ENCODE measurements at places on chromosomes 1 and 21.

DNA sequence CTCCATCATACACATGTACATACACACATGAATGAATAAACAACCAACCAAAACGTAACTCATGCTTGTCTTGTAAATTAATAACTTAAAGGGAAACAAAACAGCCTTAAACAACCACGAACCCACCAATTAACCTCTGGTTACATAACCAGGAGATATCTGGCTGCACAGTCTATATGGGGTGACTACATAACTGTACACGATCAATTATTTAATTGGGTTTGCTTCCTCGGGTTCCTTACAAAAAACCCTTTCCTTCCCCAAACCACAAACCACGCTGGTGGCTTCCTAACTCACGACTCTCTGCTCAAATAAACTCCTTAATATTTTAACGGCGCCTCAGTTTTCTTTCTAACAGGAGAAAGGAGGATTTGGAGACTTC, 744 bp downstream of the ZNF670 start:
- no peak for DNase-seq

DNA sequence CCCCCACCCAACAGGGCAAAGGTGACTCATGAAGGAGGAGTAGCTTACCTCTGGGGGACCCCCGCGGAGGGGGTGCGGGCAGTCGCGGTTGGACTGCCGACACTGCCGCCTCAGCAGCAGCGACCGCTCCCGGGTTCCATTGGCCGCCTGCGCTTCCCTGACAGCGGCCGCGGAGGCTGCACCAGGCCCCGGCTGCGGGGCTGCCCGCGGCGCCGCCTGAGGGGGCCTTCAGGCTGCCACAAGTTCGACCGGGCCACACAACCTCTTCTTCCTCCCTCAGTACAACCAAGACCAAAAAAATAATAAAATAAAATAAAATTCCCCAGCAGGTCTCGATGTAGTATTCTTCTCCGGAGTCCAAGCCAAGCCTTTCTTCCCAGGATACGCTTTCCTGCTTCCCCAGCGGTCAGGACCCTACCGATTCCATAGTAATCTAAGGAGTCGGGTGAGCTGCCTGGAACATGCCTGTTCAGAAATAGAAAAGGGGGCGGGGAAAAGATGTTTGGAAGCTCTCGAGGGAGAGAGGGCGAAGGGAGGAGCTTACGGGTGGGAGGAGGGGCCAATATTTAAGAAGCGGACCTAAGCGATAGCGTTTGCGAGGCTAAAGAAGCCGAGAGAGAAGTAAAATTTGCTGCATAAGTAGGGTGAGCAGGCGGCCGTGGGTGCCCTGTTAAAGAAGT, at the start of gene PI4KB:
TSS of gene PI4KB (minus strand) at position 194 of the 680 bp plus-strand sequence. CDS start 10,935 bp downstream, outside the sequence.
- DNase-seq = peak; percentile 87

GRCh38 chr1:7690076-7690475, 81.0 kb upstream of the VAMP3 start:
- DNase-seq = no peak

- DNase-seq = no peak
Measured at GRCh38 chr1:208775841-208776240, 531.7 kb upstream of the PLXNA2 start.

- DNase-seq = no peak
Measured at GRCh38 chr1:8167936-8168335, 141.8 kb upstream of the ERRFI1 start.

GRCh38 chr1:107273515-107273914, 132.7 kb downstream of the NTNG1 start:
- DNase-seq = no peak

GRCh38 chr1:50610563-50610962, 187.3 kb upstream of the DMRTA2 start:
- no peak for DNase-seq

DNA sequence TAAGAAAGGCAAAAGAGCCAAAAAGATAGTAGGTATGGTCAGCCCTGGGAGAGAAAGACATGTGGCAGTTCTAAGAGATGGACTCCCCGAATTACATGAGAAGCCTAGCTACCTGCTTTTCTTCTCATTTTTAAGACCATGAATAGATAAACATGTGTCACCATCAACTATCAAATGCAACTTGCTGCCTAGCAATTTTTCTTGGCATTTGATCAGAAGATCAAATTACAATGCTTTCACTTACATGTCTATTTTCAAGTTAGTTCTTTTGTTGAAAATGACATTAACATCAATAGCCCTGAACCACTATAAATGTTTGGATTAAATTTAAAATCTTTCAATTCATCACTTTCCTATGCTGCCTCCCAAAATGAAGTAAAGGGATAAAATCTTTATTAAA, 212.3 kb downstream of the HHIPL2 start:
- DNase-seq = no peak

DNA sequence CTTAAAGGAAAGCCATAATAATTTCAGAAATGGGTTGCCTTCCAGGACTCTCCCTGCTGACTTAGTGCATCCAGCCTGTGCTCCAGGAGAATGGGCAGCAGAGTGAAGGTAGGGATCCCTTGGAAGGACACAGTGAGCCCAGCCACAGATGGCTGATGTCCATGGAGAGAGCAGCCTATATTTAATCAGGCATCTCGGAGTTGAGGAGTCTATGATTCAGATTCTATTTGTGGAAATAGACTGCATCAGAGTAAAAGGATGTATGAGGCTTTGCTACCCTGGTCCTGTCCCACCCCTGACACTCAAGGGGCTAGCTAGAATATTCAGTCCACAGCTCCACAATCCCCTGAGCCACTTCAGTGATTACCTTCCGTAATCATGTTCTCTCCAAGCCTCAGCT, 43.8 kb upstream of the PBX1 start:
- DNase-seq = no peak

- DNase-seq = no peak
Measured at GRCh38 chr1:19528438-19528837, 43.1 kb upstream of the CAPZB start.

DNA sequence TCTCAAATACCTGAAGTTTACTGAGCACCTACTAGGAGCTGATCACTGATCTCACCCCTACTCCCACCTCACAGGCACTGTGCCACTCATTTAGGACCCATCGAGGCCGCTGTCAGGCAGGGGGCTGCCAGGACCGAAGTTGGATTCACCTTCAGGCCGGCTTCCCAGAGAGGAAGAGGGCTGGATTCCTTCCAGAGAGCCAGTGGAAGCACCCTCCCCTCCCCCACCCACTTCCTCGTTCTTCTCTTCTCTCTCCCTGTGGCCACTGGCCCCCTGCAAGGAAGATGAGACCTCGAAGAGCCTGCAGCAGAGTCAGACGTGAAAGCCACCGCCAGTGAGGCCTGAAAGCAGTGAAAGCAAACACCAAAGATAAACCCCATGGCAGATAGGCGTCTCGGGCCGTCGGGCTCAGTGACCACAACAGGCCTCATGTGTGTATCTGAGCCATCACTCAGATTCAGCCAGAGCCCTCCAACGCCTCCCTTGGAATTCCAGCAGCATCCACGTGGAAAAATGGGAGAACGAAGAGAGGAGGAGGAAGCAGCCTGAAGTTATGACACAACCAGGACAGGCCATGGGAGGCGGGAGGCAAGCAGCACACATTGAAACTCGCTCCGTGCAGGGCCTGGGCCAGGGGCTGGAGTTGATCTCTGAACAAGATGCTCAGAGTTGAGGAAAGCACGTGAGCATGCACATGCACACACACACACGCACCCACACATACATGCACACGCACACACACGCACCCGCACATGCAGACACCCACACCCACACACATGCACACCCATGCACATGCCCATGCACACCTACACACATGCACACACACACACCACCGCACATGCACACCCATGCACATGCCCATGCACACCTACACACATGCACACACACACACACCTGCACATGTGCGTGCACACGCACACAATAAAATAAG, 6.2 kb upstream of the AGTRAP start:
- no peak for DNase-seq

DNA sequence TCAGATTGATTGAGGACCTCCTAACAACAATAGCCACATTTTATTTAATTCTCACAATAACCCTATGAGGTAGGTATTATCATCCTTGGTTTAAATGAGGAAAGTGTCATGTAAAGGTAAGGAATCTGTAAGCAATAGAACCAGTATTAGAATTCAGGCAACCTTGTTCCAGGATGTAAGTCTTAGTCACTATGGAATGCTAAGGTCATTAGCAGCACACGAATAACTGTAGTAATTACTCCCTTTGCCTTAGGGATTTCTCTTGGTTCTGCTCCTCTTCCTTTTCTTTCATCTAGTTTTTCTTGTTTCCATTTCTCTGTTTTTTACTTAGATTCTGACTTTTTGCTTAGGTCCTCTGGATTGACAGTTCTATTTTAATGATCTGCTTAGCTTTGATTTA, 23.1 kb upstream of the ATP6V1G3 start:
- no peak for DNase-seq

DNA sequence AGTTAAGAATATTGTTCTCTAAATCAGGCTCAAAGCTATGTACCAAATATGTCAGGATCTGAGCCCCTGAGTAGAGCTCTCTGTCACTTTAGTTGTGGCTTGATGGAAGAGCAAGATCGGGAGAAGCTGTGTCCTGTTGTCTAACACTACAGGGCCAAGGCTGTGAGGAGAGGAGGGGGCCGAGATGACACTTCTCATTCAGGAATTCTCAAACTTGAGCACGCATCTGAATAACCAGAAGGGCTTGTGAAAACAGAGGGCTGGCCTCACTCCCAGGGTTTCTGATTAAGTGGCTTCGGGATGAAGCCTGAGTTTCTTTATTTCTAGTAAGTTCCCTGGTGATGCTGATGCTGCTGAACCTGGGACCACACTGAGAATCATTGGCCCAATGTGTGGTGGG, 209.2 kb upstream of the DAB1 start:
- DNase-seq = no peak

DNA sequence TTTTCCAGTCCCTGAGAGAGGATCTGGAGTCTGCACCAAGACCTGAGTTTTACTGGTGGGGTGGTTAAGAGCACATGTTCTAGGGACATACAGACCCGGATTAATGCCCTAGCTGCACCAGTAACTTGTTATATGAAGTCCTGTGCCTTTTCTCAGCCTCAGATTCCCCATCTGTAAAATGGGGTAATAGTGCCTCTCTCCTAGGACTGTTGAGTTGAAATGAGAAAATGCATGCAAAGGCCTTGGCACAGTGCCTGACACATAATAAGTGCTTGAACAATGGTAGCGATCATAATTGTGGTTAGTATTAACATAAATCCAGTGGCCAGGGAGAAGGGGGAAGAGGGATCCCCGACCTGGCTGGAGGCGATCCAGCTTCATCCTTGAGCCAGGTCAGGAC, 12.3 kb downstream of the AHDC1 start:
- DNase-seq = no peak

- no peak for DNase-seq
Measured at GRCh38 chr1:72623299-72623708, 341.0 kb upstream of the NEGR1 start.

DNA sequence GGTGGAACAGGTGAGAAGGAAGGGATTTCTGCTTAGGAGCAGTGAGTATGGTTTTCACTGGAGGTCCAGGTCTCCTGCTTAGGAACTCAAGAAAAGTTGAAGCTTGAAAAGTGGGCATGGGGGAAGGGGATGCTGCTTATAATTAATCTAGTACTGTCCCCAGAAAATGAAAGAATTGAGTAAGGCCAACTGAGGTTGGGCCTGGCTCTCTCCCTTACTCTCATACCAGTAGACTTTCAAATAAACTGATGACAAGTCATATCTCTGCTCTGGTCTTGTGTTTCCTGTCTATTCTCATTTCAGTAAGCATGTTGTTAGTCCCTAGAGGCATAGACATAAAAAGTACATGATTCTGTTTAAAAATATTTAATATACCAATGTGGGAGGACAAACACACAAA, 26.4 kb downstream of the CD48 start:
- no peak for DNase-seq

GRCh38 chr1:59027177-59027576, 243.3 kb upstream of the JUN start:
- DNase-seq = no peak

- DNase-seq = no peak
Measured at GRCh38 chr1:161733526-161733925, 12.2 kb downstream of the FCRLB start.

DNA sequence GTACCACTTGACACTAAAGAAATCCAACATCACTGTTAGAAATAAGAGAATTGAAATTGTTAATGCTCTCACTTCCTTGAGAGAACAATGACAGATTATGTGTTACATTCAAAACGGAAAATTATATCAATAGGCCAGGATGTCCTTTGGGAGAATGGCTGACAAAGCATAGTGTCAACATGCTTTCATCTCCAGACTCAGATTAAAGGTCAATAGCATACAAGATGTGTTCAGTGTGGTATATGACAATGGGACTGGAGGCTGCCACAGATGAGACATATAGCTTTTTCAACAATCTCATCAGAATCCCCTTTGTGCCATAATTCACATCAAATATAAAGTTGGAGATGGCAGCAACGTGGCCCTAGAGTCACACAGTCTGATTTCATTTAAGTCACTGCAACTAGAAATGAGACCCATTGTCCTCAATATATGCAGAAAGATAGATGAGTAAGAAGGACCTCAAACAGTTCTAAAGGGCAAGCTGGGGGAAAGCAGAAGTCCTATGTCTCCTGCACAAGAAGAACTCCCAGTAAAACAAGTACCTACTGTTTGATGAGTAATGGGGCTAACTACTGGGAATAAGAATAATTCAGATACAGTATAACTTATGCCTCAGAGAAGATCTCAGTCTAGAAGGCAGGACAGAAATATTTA, 327.9 kb downstream of the TTLL7 start:
- DNase-seq = no peak

DNA sequence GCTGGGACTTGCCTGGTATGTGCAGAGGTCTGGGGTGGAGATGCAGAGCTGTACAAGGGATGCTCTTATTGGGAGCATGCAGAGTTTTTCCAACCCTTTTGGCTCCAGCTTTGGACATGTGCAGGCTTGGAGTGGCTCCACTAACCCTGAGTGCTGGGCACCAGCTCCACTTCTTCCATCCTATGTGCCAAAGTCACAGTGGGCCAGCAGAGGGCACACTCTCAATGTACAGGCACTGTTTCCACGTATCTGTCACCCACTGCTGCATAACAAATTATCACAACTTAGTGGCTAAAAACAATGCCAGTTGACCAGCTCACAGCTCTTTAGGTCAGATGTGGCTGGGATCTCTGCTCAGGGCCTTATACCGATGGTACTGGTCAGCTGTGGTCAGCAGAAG, 631.8 kb downstream of the AJAP1 start:
- no peak for DNase-seq

DNA sequence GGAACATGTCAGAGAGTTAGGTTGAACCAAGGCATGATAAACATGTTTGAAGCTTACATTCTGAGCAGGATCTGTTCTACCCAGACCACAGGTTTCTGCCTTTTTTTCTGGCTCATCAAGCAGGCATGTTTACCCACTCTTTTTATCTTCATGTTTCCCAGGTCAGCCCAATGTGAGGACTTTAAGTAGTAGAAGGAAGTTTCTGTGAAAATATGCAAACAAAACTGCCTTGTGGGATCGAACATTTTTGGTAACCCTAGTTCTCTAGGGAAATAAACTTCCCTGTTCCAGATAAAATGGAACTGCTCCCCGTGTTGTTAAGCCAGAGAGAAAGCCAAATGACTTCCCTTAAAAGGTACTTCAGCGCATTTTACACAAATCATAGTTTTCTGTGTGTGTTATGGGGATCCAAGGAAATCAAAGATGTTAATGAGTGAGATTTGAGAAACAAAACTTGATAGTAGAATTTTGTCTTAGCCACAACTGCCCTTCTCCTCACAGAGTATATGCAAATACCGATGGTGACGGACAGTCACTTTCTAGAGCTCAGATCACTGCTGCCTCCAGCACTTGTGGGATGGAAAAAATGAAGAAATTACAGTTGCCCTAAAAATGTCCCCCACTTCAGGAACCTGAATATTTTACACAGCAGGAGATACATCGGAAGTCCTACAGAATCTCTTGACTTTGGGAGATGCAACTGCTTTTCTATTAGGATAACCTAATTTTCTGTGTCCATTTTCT, 765 bp upstream of the HIPK1 start:
- no peak for DNase-seq

Data from tibial nerve (tissue), 4 donors.